ENCODE measurements at places on chromosomes 2 and 18.

DNA sequence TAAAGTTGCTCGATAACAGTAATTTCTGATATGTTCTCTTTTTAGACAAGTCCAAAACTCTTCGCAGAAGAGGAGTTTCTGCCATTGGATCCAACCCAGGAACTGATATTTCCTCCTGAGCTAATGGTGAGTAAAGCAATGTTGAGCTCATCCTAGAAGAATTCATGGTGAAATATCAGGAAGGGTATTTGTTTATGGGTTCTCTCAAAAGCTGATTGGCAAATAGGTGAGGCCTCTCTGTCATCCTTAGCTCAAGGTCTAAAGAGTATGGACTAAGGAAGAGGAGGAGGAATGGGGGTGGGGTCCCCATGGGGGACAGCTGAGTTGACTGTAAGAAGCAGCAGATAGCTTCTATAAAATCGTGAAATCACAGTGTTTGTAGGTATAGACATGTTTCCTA is 18.2 kb downstream of the AOX1 start:
- DNase-seq, result no peak

DNA sequence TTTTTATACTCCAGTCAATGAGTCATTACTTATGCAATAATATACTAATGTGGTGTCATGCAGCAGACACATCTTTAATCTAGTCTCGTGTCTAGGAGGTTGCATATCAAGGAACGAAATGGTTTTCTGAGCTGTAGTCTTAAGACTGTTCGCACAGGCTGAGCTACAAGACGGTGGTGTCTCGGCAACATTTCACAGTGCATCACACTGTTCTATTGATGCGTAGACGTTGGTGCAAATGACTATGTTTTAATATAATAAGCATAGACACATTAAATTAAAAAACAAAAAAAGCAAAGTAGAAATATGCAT is 864.2 kb downstream of the GALR1 start:
- DNase-seq, result no peak

DNA sequence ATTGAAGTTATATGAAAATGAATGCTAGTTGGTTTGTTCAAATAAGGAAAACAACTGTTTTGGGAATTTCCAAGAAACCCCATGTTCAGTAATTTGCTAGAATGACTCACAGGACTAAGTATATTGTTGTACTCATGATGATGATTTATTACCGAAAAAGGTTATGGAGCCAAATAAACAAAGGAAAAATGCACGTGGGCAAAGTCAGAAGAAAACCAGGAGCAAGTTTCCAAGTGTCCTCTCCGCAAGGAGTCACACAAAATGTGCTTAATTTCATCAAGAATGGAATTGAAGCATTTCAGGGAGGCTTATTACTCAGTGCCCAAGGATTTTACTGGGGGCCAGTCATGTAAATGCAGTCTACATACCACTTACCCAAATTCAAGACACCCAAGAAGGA is 1652.4 kb upstream of the TMEFF2 start:
- DNase-seq, result no peak

DNA sequence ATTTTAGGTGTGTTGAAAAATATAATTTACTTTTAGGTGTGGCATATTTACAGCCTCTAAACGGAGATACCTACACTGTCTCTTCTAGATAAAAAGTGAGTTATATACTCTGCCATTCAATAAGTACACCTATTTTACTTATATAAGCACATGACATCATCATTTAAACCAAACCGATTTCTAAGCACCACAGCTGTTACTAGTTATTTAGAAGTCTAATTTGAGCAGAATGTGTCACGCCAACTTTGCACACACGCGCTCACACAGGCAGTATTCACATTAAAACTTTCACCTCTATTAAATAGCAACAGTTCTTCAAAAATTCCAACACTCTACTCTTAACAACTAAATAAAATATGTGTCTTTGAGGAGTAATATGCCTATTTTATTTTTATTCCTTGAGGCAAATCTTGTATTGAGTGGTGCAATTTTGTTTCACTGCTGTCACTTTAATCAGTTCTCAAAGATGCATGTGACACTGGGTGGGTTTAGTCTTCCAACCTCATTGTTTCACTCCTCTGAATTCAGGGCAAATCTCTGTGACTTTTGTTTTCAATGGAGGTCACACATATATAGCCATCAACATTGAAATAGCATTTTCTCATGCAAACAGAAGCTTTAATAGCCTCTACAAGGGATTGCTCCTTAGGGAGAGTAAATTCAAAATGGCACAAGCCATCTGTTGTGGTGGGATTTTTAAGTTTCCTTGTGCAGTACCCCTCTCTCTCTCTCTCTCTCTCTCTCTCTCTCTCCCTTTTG is 721.0 kb downstream of the PLCL1 start:
- no peak for DNase-seq

- no peak for DNase-seq
Observed at GRCh38 chr2:25044990-25045389, 3.1 kb downstream of the EFR3B start.

- no peak for DNase-seq
Observed at GRCh38 chr2:35461406-35461805, 894.2 kb upstream of the CRIM1 start.

GRCh38 chr2:208062113-208062512 is 36.8 kb upstream of the PLEKHM3 start:
- peak; percentile 35 for DNase-seq

DNA sequence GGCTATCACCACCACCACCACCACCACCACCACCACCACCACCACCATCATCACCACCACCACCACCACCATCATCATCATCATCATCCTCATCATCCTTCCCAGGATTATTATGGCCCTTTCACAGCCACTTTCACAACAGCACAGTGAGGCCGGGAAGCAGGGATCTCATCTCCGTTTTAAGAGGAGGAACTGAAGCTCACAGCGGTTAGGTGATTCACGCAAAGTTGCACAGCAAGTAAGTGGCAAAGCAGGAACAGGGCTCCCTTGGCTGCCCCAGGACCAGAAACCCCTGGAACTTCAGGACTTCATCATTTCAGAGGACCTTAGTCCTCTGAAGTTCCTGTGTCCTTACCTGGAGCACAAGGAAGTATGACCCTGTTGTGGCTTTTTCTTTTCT is 26.8 kb downstream of the MRPL35 start:
- DNase-seq, result no peak

- DNase-seq, result no peak
Observed at GRCh38 chr2:200742426-200742825, 69.3 kb upstream of the BZW1 start.

DNA sequence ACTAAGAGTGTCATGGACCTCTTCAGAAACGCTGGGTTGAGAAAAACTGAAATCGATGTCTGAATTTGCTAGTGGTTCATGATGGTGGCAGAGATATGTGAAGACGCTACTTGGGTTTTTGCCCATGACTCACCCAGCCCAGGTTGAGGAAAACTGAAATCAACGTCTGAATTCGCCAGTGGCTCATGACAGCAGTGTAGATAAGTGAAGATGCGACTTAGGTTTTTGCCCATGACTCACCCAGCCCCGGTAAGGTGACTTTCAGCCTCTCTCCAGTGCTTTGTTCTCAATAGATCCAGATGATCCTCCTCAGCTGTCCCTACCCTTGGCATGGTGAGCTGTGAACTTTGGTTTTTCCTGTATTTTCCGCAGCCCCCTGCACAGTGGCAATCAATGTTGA is 105.3 kb upstream of the SIX3 start:
- no peak for DNase-seq

DNA sequence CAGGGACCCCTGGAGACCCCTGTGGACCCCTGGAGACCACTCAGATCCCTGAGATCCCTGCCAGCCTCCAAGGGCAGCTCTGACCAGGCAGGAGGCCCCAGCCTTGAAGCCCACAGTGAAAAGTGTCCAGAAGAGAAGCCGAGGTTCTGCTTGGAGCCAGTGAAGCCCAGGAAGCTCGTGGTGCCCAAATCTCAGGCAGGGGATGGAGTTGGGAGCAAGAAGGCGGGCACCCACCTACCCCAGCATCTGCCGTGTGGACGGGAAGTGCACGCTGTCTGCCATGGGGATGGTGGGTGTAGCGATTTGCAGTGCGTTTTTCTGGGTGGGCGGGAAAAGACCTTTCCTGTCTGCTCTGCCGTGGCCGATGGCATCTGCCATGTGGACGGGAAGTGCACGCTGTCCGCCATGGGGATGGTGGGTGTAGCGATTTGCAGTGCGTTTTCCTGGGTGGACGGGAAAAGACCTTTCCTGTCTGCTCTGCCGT is 120.6 kb upstream of the CTDP1 start:
- no peak for DNase-seq

- no peak for DNase-seq
Observed at GRCh38 chr2:195574312-195574711, 82.7 kb upstream of the SLC39A10 start.

DNA sequence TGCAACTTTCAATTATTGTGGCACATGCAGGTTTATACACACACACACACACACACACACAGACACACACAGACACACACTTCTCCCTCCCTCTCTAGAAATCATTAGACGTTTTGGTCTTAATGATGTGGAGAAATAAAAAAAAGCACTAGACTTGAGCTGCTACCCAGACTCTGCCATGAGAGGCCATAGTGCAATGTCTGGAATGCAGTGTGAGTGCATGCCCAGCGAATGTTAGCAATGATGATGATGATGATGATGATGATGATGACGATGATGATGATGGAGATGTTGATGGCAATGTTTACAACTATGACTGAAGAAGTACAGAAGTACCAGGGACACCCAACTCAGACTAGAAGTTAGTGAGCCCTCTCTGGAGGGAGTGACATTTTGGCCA is 23.8 kb upstream of the KLHL29 start:
- no peak for DNase-seq

DNA sequence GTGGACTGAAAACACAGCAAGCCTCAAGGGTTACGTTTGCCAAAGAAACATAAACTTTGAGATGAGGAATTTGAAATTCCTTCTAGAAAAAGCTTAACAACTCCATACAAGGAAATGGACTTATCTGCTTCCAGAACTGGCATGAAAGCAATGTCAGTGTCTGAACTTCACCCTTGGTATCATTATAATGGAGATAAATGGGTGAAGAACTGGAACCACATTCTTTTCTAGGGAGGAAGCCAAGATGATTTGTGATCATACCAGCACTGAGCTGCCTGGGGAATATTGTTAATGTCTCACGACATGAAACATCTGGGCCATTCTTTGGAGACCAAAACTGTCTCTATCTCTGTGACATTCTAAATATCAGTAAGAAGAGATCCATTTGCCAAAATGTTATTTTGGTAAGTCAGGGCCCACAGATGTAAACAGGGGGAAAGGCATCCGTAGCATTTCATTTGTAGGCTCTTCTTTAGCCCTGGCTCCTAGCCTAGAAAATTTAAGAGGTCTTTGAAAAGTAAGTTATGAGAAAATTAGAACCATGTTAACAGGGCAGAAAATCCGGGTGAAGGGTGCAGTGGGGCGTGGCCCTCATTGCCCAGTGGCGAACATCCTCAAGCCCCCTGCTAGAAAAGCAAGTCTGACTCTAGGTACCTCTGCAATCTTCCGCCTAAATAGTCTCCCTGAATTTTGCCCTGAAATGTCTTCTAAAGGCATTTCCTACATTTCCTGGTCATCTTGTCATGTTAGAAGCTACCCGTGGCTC is 295.3 kb upstream of the EPAS1 start:
- DNase-seq, result no peak
